ENCODE measurements at places on chromosomes 11 and 22.
A peak's percentile ranks its signal among the peaks of the same experiment; 100 is the strongest.

GRCh38 chr11:133907216-133907615 lies 49.6 kb downstream of the IGSF9B start:
- DNase-seq: no peak

DNA sequence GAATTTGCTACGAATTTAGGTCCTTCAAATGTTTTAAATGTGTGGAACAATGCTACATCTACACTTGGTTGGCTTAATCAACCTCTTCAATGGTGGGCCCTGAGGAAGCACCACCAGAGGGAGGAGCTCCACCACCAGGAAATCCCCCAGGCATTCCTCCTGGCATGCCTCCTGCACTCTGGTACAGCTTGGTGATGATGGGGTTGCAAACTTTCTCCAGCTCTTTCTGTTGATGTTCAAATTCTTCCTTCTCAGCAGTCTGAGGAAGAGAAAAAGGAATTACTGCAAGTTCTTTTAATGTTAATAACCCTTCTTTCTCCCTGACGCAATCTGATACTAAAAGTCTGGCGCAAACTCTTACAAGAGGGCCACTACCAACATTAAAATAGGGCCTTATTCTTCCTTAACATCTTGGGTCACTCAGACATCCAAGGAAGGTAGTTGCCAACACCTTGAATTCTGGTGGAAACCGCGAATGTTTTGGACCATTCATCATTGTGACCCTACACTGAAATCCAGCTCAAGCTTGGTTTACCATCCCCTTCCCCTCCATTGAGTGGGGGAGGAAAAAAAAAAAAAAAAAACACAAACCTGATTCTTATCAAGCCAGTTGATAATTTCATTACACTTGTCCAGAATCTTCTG lies 4.2 kb downstream of the HSPA8 start:
- DNase-seq: no peak

- DNase-seq: no peak
These were observed 18.5 kb downstream of the BLID start for GRCh38 chr11:122097419-122098001.

GRCh38 chr11:41306431-41306830 lies 153.0 kb downstream of the LRRC4C start:
- DNase-seq: no peak

- DNase-seq: no peak
These were observed 181.6 kb downstream of the SHANK2 start for GRCh38 chr11:71070490-71071453.

DNA sequence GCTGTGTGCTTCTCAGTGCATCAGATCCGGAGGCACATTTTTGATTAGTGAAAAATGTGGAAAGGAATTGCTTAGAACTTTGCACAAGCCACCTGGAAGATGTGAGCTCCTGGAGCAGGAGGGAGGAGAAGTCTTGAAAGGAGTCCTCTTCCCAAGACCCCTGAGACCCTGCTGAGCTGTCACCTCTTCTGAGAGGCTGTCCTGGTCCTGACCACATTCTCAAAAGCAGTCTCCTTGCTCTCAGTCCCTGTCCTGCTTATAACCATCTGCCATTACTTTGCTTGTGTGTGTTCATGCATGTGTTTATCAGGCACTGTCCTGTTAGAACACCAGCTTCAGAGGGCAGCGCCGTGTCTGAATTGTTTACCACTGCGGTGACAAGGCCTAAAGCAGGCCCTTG lies 86.5 kb downstream of the BCR start:
- no peak for DNase-seq

GRCh38 chr11:65945941-65946558 lies 770 bp downstream of the TSGA10IP start:
- no peak for DNase-seq

DNA sequence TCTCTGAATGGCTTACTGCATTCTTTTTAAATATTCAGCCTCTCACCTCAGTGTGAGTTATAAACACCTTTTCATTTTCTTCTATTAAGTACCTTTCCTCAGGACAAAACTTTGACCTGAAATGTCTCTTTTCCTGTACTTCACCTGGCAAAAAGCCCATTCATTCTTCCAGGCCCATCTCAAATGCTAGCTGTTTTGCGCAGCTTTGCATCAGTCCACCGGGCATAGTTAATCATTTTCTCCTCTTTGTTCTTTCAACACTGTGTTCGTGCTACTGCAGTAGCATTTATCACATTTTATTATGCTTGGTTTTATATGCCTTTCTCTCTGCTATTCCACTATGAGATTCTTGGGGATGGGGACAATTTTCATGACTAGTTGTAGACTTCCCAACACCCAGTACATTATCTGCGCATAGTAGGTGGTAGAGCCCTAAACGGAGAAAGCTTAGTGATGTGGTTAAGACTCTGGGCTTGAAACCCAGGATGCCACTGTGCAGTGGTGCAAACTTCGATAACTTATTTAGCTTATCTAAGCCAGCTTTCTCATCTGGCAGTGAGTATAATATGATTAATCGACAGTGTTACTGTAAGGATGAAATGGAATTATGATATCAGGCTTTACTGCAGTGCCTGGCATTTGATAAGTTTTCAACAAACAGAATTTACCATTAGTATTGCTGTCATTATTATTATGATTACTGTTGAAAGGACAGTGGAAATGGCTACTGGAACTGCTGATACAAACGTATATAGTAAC lies 695.7 kb downstream of the NELL1 start:
- DNase-seq: no peak

GRCh38 chr11:116643521-116643920 lies 129.3 kb downstream of the BUD13 start:
- DNase-seq: no peak

DNA sequence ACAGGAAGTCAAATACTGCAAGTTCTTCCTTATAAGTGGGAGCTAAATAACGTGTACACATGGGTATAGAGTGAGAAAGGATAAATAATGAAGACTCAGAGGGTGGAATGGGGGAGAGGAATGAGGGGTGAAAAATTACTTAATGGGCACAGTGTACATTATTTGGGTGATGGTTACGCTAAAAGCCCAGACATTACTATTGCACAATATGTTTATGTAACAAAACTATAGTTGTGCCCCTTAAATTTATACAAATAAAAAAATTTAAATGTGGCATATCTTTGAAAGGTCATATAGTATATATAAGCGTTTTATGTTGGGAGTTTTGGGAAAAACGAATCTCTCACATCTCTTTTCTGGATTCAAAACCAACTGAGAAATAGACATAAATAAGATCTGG lies 96.1 kb downstream of the KIF18A start:
- DNase-seq: no peak

- DNase-seq: no peak
These were observed 33.1 kb upstream of the PICALM start for GRCh38 chr11:86101941-86102407.

DNA sequence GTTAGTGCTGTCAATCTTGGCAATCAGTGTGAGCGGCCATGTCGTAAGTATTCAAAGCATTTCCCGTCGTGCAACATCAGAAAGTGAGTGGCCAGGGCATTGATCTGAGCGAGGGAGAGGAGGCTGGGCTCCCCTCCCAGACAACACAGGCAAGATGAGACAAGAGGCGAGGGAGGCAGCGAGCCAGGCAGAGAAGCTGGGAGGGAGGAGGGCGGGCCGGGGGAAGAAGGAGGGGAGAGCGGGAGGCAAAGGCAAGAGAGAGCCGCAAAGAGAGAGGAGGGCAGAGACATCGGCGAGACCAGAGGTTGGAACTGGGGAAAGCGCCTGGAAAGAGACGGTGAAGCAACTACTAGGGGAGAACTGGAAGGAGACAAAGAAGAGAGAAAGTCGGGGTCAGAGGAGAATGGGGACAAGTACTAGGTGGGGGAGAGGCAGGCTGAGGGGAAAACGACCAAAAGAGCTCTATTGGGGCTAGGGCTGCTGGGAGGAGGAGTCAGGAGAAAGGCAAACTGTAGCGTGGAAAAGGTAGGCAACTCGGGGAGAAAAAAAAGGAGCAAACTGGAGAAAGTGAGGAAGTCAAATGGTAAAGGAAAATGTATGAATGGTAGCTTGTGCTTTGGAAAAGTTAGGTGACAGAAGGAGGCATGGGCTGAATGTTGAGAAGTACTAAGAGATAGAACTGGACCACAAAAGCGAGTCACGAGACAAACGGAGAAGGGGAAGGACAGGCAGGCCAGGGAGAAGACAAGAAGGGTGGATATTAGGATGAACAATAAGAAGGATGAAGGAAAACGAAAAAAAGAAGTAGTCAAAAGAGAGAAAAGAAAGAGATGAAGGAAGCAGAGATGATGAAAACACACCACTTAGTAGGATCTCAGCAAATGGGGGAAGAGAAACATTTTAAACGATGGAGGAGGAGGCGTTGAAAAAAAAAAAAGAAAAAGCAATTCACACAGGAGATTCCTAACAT lies 130.5 kb upstream of the C11orf58 start:
- DNase-seq: no peak

GRCh38 chr22:23402275-23403151 lies 177.6 kb downstream of the IGLL1 start:
- DNase-seq: no peak

GRCh38 chr11:85589373-85589772 lies 37.8 kb downstream of the DLG2 start:
- no peak for DNase-seq

GRCh38 chr22:36252754-36253522 lies at the start of gene APOL1:
TSS of gene APOL1 (plus strand) at chr22:36253133. CDS start at chr22:36254956, 1,823 bp downstream.
- peak; percentile 20 for DNase-seq

DNA sequence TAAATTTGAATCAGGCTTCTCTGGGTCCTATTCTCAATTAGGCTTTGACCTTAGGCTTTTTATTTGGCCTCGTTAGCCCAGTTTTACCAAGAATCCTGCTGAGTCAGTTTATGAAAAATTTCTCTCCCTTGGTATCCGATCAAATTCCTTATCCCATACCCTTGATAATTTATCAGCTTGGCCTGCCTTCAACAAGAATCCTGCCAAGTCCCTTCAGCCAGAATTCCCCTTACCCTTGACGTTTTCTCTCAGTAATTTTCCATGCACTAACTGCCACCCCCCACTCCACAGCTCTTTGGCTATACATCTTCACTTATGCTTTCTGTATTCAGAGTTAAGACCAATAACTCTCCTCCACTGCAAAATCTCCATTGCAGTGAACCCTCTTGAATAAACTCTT lies 811.0 kb upstream of the CCDC90B start:
- no peak for DNase-seq

GRCh38 chr11:86162239-86162638 lies 82.3 kb upstream of the EED start:
- no peak for DNase-seq

GRCh38 chr22:17890892-17891291 lies 116.6 kb upstream of the BID start:
- no peak for DNase-seq

- DNase-seq: no peak
These were observed 812.2 kb downstream of the JRKL start for GRCh38 chr11:97201743-97202612.

- DNase-seq: no peak
These were observed 35.1 kb downstream of the CSF2RB start for GRCh38 chr22:36948273-36949225.

DNA sequence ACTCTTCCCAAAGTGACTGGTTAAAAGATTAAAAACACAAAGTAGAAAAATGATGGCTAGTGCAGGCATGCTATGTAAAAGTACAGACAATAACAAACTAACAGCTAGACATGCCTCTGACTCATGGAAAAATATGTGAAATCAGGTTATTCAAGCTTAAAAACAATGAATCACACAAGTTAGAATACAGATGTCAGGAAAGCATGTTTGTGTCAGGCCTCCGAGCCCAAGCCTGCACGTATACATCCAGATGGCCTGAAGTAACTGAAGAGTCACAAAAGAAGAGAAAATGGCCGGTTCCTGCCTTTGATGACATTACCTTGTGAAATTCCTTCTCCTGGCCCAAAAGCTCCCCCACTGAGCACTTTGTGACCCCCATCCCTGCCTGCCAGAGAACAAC lies 110.1 kb downstream of the NOX4 start:
- DNase-seq: no peak

DNA sequence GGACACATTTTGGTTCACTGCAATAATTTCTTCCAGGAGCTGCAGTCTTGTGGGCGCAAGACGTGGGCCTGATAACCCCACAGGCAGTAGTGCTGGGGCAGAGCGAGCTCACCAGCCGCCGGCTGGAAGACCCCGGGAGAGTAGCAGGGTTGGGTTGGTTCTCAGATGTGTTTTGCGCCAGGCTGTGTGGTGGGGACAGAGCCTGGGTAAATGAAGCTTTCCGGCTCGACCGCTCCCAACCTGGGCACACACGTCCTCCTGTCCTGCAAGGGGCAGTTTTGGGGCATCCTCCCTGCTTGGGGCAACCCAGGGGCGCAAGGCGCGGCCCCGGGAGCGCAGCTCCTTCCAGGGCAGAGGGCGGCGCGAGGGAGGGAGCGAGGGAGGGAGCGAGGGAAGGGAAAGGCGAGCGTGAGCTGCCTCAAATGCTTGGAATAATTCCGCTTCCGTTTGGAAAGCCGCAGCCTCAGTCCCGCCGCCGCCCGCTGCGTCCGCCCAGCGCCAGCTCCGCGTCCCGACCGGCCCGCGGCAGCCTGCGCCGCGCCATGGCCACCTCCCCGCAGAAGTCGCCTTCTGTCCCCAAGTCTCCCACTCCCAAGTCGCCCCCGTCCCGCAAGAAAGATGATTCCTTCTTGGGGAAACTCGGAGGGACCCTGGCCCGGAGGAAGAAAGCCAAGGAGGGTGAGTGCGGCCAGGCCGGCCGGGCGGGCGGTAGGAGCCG lies at the start of gene PARVA:
PARVA (plus strand) TSS at position 466 of the 718 bp plus-strand sequence; CDS start at position 543, 77 bp downstream.
- no peak for DNase-seq

DNA sequence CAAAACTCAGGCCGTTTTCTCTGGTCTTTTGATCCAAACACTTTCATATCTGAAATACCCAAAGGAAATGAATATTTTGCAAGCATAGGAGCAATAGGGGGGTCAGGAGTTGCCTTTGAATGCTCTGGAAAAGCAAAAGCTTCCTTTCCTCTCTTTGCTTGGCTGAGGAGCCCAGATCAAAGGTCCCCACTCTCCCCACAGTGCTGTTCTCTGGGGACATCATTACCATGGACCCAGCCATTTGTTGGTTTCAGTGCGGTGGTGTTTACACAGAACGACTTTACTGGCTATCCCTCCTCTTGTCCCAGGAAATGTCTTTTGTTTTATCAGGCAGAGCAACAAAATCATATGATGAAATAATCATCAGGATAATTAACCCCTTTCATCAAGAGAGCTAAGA lies 1089.1 kb downstream of the TBC1D22A start:
- no peak for DNase-seq

GRCh38 chr11:122656631-122657101 lies 1.1 kb downstream of the UBASH3B start:
- DNase-seq: no peak

- no peak for DNase-seq
These were observed 23.5 kb upstream of the THY1 start for GRCh38 chr11:119446434-119446833.

DNA sequence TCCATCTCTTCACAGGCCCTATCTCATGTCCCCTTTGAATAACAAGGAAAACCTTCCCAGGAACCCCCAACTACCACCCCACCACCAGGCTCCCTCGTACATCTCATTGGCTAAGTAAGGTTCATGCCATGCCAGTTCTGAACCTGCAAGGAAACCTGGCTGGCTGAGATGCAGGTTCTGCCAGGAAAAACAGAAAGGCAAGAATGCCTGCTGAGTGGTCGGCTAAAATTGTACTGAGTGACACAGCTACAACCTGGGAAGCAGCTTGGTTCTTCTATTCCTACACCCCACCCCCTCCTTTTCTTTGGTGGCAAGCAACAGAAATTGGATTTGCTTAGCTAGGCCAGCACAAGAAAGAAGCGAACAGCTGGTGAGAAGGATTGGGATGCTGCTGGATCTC lies 36.1 kb upstream of the TSPAN18 start:
- no peak for DNase-seq

Data from GOT3 (cell line).